NCI-H1105 treated with DMSO at 0.1 percent for 48 hours (cell line): ENCODE measurements at places on chromosomes 7 and 10.
A peak's percentile ranks its signal among the peaks of the same experiment; 100 is the strongest.

DNA sequence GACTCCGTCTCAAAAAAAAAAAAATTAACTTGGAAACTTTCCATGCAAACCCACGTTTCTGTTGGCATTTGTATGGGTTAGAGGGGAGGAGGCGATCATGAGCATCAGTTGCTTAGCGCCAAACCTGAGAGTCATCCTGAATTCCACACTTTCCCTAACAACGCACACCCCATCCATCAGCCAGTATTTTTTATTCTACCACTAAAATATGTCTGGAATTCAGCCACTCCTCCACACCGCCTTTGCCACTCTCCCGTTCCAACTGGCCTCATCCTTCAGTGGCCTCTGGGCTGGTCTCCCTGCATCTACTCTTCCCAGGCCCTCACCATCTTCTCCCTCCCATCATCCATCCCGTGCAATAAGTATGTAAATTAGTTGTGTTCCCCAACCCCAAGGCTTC, 4.7 kb upstream of the LMBR1 start:
- DNase-seq = no peak

- no peak for DNase-seq
Observed at GRCh38 chr7:151744051-151744580, 132.8 kb downstream of the PRKAG2 start.

- DNase-seq = no peak
Observed at GRCh38 chr7:121073463-121074099, 85.1 kb downstream of the CPED1 start.

- peak; percentile 88 for DNase-seq
Observed at GRCh38 chr10:70584909-70585544, 17.5 kb downstream of the PRF1 start.

DNA sequence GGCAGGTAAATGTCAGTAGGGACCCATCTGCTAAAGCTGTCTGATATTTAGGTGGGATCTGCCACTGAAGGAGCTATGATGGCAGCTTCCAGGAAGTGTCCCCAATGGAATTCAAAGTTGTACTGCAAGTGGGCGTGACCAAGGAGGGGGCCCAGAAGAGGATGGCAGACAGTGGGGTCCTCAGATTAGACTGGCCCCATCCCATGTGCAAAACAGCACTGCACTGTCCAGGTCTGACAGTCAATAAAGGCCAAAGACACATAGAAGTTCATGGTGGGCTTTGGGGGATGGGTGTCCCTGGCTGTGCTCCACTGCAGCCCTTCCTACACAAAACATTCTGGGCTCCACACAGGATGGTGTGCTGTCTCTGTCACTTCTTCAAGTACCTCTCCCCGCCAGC, 49.8 kb upstream of the SORCS1 start:
- DNase-seq = no peak

DNA sequence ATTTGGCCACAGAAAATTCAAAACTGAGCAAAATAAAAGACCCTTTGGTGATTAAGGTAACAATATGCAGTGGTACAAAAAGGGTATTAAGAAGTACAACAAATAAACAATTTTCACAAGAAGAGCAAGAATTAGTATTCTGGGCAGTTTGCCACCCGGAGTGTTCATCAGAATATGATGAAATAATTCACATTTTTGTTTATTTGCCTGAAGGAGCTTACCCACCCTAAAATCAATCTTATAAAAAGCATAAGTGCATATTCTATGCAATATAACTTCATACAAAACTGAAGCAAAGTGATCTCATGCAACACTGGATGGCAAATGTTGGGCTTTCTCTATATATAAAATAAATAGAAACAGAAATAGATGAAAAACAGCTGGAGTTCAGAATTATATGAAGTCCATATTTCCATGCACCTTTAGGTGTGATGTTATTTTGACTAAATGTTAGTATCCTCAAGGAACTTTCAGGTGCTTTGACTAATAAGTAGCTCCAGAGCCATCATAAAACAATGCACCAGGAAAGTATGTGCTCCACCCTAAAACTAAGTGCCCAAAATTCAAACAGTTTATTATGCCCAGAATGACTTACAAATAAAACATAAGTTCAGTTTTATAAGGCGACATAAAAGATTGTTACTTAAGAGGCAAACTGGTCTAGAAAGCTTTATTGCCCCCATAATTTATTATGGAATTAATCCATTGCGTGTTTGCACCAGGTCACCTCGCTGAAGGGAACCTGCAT, 474.3 kb downstream of the SEMA3D start:
- no peak for DNase-seq

- DNase-seq = no peak
Observed at GRCh38 chr10:126129026-126129425, 232.7 kb downstream of the FANK1 start.

GRCh38 chr10:49655099-49655498, 24.4 kb upstream of the C10orf53 start:
- no peak for DNase-seq

- no peak for DNase-seq
Observed at GRCh38 chr7:118311121-118311836, 86.8 kb downstream of the ANKRD7 start.

GRCh38 chr10:94362360-94363250, at the start of gene NOC3L:
TSS of gene NOC3L (minus strand) at chr10:94362939. CDS start at chr10:94362838, 101 bp downstream.
- DNase-seq = peak; percentile 69

DNA sequence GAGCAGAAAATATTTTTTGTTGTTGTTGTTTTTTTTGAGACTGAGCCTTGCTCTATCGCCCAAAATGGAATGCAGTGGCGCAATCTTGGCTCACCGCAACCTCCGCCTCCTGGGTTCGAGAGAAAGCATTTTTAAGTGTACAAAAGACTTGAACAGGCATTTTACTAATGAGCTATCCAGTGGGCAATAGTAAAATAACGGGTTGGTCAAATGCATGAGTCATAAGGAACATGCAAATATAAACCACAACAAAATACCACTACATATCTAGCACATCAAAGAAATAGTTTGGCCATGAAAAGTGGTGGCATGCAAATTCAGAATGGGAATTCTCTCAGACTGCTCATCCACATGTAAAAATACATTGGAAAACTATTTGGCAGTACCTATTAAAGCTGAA, 71.7 kb upstream of the TMEM106B start:
- DNase-seq = no peak

DNA sequence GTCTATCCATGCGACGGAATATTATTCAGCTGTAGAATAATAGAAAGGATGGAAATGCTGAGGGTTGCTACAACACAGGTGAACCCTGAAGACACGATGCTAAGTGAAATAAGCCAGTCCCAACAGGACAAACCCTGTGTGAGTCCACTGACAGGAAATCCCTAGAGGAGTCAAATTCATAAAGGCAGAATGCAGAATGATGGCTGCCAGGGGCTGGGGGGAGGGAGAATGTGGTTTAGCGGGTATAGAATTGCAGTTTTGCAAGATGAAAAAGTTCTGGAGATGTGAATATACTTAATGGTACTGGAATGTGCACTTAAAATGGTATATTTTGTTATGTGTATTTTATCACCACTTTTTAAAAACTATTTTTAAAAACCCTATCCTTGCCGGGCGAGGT, 36.9 kb upstream of the DOCK1 start:
- DNase-seq = no peak

- no peak for DNase-seq
Observed at GRCh38 chr7:16178092-16178491, 243.2 kb downstream of the CRPPA start.

GRCh38 chr7:124655990-124656389, 109.6 kb downstream of the GPR37 start:
- peak; percentile 94 for DNase-seq

GRCh38 chr7:41003611-41003940, 699.3 kb downstream of the INHBA start:
- DNase-seq = no peak

DNA sequence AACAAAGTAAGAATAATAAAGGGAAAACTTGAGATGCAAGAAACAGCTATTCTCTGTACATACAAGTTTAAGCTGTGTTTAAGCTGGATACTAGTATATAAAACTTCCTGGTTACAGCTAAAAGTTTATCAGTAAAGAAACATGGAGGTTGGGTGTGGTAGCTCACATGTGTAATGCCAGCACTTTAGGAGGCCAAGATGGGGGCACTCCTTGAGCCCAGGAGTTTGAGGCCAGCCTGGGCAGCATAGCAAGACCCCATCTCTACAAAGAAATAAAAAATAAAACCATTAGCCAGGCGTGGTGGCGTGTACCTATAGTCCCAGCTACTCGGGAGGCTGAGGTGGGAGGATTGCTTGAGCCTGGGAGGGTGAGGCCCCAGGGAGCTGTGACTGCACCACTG, 3.2 kb downstream of the RSU1 start:
- DNase-seq = no peak

DNA sequence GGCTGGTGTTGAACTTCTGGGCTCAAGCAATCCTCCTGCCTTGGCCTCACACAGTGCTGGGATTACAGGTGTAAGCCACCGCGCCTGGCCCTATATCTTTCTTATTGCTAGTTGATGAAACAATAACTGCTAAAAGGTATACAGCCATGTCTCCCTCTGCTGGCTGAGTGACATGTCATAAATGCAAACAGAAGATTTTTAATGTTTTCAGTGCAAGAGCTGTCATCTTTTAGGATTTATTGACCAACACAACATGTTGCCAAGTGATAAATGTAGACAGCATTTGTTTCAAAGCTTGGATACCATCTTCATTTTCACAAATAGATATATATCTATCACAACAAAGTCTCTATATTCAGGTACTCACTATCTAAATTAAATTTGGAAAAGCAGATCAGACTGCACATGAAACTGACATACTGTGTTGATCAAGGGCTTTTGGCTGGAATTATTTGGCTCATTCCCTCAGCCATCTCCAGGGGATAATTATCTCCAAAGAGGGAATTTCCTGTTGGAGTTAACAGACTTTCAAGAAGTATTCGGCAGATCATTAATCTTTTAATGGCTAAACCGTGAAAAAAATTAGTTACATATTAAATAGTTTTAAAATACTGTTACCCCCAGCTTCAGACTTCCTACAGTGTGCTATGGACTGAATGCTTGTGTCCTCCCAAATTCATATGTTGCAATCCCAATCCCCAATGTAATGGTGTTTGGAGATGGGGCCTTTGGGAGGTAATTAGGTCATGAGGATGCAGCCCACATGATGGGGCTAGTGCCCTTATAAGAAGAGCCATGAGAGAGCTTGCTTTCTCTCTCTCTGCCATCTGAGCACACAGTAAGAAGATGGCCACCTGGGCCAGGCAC, 41.3 kb upstream of the SRPK2 start:
- DNase-seq = peak; percentile 67

- no peak for DNase-seq
Observed at GRCh38 chr10:23362879-23363792, 18.5 kb upstream of the C10orf67 start.

DNA sequence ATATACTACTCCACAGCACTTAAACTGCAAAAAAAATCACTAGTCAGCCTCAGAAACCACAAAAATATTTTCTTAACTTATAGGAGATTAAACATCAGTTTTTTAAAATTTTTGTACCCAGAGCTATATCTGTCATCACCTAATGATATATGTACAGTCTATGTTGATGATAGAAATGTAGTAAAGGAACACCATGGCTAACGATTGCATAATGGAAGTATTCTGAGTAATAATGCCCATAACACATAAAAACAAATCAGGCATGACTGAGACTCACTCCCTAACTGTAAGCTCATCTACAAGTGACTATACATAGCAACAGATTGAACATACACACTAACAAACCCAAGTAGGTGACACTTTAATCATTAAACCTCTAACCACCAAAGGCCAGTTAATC, 51.3 kb downstream of the TSPAN12 start:
- no peak for DNase-seq

GRCh38 chr10:110008518-110009339, 945 bp downstream of the ADD3 start:
- peak; percentile 30 for DNase-seq

GRCh38 chr7:127251465-127252376, 1.0 kb downstream of the GRM8 start:
- DNase-seq = peak; percentile 42

GRCh38 chr10:42981358-42982236, 95.3 kb upstream of the RET start:
- DNase-seq = no peak

DNA sequence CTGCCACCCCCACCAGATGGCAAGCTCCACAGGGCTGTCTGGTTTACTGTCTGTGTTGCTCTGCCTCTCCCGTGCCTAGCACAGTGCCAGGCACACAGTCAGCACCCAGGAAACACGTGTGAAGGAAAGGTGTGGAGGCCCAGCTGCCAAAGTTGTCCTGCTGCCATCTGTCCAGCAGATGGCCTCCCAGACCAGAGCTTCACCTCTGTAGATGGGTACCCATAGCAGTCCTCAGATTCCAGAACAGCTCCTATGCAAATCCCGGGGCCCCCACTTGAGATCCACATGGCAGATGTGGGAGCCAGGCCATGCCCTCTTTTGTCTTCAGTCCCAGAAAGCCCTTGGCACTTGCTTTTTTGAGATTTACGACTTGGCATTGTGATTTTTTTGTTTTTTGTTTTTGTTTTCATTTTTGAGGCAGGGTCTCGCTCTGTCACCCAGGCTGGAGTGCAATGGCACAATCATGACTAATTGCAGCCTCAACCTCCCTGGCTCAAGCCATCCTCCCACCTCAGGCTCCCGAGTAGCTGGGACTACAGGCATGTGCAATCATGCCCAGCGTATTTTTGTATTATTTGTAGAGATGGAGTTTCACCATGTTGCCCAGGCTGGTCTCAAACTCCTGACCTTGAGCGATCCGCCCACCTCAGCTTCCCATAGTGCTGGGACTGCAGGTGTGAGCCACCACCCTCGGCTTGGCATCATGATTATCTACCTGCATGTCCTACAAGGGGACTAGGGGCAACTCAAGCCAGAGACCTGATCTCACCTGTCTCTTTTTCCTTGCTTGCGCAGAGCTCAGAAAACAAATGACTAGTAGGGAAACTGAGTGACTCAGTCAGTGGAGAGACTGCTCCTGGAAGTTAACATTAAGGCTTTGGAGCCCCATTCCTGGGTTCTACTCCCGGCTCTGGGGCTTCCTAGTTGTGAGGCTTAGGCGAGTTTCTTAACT, 16.9 kb upstream of the PALD1 start:
- peak; percentile 27 for DNase-seq

DNA sequence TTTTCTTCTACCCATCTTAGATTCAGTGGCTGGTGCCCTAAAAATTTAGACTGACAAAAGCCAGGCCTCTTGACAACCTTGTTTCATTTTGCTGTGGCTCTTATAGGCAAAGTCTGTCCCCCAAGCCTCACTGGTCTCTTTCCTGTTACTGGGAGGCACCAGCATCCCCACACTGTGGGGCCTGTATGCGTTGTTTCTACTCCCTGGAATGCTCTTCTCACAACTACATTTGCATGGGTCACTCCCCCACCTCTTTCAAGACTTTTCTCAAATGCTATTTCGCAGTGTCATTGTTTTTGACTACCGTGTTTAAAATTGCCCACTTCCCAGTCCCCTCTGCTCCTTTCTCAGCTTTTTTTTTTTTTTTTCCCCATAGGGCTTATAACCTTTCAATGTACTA, 108.7 kb upstream of the DGKB start:
- DNase-seq = no peak

- no peak for DNase-seq
Observed at GRCh38 chr10:10676972-10677371, 340.7 kb upstream of the CELF2 start.

GRCh38 chr7:81036057-81036456, 117.2 kb upstream of the SEMA3C start:
- DNase-seq = no peak

- no peak for DNase-seq
Observed at GRCh38 chr7:141012696-141013344, 1.9 kb downstream of the MRPS33 start.

GRCh38 chr7:100785878-100786277, 41.4 kb downstream of the EPHB4 start:
- DNase-seq = no peak

- DNase-seq = no peak
Observed at GRCh38 chr10:3422282-3422681, 249.7 kb upstream of the PITRM1 start.
